ENCODE measurements at places on chromosomes 5 and 9.

GRCh38 chr5:180522330-180522729 is 28.2 kb downstream of the CNOT6 start:
- no peak overlapping the region for H3K4me3 ChIP-seq
- no peak for DNase-seq
- no peaks in the 10 kb centered on the region for H3K27me3 ChIP-seq
- H3K27ac ChIP-seq: no peak overlapping the region
- peaks cover 21% of the 10 kb centered on the region for H3K4me1 ChIP-seq

- no peaks in the 10 kb centered on the region for H3K27me3 ChIP-seq
- DNase-seq: no peak
- H3K27ac ChIP-seq: no peak overlapping the region
- no peaks in the 10 kb centered on the region for H3K4me1 ChIP-seq
These were observed 10.8 kb downstream of the KCNV2 start for GRCh38 chr9:2727966-2728613.

- H3K27me3 ChIP-seq: no peaks in the 10 kb centered on the region
- peaks cover 31% of the 10 kb centered on the region for H3K4me1 ChIP-seq
- no peak for DNase-seq
- peak overlapping the region; percentile 18 for H3K27ac ChIP-seq
- no peaks in the 10 kb centered on the region for H3K36me3 ChIP-seq
- H3K4me3 ChIP-seq: no peak overlapping the region
These were observed 10.7 kb downstream of the PBX3 start for GRCh38 chr9:125757834-125758233.

GRCh38 chr5:67416133-67416937 is 219.7 kb upstream of the CD180 start:
- no peak overlapping the region for H3K4me3 ChIP-seq
- no peak overlapping the region for H3K27ac ChIP-seq
- DNase-seq: no peak
- no peaks in the 10 kb centered on the region for H3K27me3 ChIP-seq
- no peaks in the 10 kb centered on the region for H3K4me1 ChIP-seq

- H3K4me1 ChIP-seq: no peaks in the 10 kb centered on the region
- H3K27ac ChIP-seq: no peak overlapping the region
- H3K4me3 ChIP-seq: no peak overlapping the region
- H3K36me3 ChIP-seq: no peaks in the 10 kb centered on the region
These were observed 297.1 kb upstream of the C9orf72 start for GRCh38 chr9:27870404-27870803.

GRCh38 chr9:99129091-99129490 is 24.2 kb downstream of the TGFBR1 start:
- H3K27me3 ChIP-seq: no peaks in the 10 kb centered on the region
- no peak for DNase-seq
- no peak overlapping the region for H3K27ac ChIP-seq
- H3K4me1 ChIP-seq: no peaks in the 10 kb centered on the region

- peak; percentile 52 for DNase-seq
- no peak overlapping the region for H3K4me3 ChIP-seq
- no peaks in the 10 kb centered on the region for H3K36me3 ChIP-seq
- H3K27ac ChIP-seq: no peak overlapping the region
- H3K4me1 ChIP-seq: no peaks in the 10 kb centered on the region
- H3K27me3 ChIP-seq: no peaks in the 10 kb centered on the region
These were observed 23.0 kb downstream of the FGF18 start for GRCh38 chr5:171442287-171443042.
